Mesendoderm (in vitro differentiated cells): ENCODE measurements at places on chromosomes 6 and 20.

DNA sequence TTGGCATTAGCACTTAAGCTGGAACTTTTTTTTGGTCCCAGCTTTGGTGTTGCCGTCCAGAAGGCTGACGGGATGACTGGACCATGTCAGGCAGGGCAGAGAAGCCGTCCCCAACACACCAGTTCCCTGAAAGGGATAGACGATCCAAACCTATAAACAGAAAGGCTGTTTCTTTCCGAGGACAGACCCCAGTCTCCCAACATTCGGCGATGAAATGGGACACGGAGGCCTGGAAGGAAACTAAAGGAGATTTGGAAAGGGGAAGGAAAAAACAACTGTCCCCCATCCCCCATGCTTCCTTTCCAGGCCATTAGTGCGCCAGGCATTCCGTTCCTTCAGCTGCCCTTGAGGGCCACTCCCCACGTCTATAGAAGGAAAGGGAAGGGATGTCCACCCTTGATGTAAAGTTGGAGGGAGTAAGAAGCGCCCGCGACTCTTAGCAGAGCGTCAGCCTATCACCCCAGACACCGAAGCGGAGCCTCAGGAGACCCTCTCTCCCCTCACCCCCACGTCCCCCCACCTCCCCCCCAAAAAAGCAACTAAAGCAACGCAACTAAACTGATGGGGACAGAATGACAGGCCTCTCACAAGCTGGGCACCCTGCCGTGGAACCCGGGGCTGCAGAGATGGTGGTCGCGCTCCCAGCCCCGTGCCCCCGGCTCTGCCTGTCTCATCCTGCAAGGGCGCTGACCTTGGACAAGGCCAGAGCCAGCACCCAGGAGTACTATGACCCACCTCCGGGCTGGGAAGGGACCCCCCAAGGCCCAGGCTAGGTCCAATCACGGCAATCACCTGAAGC is 638 bp downstream of the BLCAP start:
- peak; percentile 67 for DNase-seq

DNA sequence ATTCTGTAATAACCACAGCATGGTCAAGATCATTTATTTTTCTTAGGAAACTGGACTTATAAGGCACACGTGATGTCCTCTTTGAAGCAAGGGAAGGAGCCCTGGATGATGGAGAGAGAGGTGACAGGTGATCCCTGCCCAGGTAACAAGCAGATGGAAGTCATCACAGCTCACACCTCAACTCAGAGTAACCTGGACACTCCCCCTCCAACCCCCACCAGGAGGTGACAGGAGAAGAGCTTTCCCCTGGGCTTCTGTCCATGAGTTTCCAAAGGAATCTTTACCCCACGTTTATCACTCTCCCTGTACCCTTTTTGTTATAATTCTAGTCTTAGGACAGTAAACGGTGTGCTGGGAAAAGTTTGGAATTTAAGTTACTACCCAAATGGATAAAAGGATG is 28.4 kb downstream of the ZNF334 start:
- DNase-seq = peak; percentile 11

DNA sequence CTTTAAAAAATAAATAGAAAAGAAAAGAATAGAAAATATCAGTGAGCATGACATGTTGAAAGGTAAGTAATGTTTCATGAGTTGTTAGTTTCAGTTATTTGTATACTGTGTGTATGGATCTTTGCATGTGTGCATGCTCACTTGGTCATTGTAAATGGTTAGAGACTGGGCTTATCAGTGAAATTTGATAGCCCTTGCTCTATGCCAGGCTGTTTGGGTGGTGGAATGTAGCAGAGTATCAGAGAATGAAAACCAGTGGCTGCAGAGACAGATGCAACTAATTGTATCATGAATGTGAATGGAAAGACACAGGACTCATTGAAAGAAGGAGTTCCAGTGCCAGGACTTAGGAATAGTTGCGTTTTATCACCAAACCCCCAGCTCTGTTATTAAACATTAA is 4.2 kb downstream of the GSTA2 start:
- DNase-seq = peak; percentile 46

- no peak for DNase-seq
These were observed 25.9 kb downstream of the ACTR5 start for GRCh38 chr20:38774167-38774566.
